ENCODE measurements at places on chromosomes 5 and 9. TPM values are rescaled to one million over a fixed set of nuclear protein-coding genes. Genes with fewer than 3 reads are reported as not detected.
A peak's percentile ranks its signal among the peaks of the same experiment; 100 is the strongest.

- H3K4me3 ChIP-seq = no peak overlapping the region
- no peaks in the 10 kb centered on the region for H3K27me3 ChIP-seq
- no peaks in the 10 kb centered on the region for H3K4me1 ChIP-seq
- no peak for DNase-seq
- no peaks in the 10 kb centered on the region for H3K36me3 ChIP-seq
These were observed 1.4 kb downstream of the PDE4D start for GRCh38 chr5:59891962-59892643.

DNA sequence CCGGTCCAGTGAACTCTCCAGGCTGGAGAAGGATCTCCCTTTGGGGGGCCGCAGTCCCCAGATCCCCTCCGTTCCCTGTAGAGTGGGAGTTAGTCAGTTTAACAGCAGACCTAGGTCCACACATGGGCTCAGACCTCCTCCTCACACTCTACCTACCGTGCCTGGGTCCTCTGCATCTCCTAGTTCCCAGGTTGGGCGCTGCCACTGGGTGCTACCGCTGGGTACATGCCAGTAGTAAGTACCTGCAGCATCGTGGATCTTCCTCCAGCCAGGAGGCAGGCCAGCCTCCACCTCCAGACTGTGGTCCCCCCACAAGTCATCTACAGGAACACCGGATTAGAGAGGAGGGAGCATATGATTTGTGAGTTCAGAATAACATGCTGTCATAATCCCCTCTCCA lies 802 bp downstream of the APBB3 start:
- peaks cover 6% of the 10 kb centered on the region for H3K36me3 ChIP-seq
- H3K27ac ChIP-seq = peak overlapping the region; percentile 92
- DNase-seq = no peak
- peak overlapping the region; percentile 62 for H3K4me3 ChIP-seq
- peaks cover 77% of the 10 kb centered on the region for H3K4me1 ChIP-seq
- H3K27me3 ChIP-seq = no peaks in the 10 kb centered on the region

Gene MELK
- 19.5 TPM for total RNA-seq

- no peaks in the 10 kb centered on the region for H3K27me3 ChIP-seq
- H3K36me3 ChIP-seq = no peaks in the 10 kb centered on the region
- H3K4me1 ChIP-seq = peaks cover 17% of the 10 kb centered on the region
- no peak overlapping the region for H3K4me3 ChIP-seq
- H3K27ac ChIP-seq = no peak overlapping the region
These were observed 101.0 kb upstream of the PIK3R1 start for GRCh38 chr5:68114378-68115040.

DNA sequence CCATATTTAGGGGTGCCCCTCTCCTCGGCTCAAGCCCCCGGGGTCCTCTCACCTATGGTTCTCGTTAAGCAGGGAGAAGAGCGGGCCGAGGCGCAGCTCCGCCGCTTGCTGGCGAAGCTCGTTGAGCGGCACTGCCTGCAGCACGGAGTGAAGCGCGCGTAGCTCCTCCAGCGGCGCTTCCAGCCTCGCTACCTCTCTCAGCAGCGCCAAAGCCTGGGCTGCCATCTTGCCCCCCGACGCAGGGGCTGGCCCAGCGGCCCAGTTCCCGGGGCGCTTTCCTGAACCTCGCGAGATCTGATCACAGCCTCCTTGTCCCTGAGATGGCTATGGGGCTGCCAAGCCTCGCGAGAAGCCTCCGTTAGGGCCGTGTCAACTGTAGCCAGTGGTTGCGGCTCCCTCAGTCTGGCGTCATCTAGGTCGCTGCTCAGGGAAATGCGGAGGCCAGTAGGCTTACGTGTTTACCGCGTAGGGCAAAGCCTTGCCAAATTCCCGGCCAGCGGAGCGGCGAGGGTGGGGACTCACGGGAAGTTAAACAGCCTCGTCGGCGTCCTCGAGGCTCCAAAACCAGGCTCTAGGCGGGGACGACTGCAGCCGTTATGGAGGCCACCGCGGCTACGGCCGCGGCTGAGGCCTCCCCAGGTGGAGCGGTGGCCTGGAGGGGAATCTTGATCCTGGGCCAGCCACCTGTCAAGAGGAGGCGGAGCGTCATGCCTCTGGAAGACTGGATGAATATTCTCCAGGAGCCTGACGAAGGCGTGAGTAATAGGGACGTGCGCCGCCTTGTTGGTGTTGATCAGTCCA lies at the start of gene PSMD5:
TSS of gene PSMD5 (minus strand) at position 238 of the 801 bp plus-strand sequence. CDS start at position 225, 13 bp downstream.
- H3K27me3 ChIP-seq = no peaks in the 10 kb centered on the region
- DNase-seq = peak; percentile 93
- H3K4me3 ChIP-seq = peak within 1 kb of the TSS; percentile 65
- peaks cover 17% of the 10 kb centered on the region for H3K4me1 ChIP-seq
- peak within 1 kb of the TSS; percentile 96 for H3K27ac ChIP-seq

- DNase-seq = no peak
- H3K27me3 ChIP-seq = no peaks in the 10 kb centered on the region
- peaks cover 9% of the 10 kb centered on the region for H3K4me1 ChIP-seq
- no peak overlapping the region for H3K27ac ChIP-seq
These were observed 72.9 kb downstream of the IQGAP2 start for GRCh38 chr5:76475936-76476335.

- H3K4me1 ChIP-seq = no peaks in the 10 kb centered on the region
- H3K27ac ChIP-seq = no peak overlapping the region
- no peaks in the 10 kb centered on the region for H3K27me3 ChIP-seq
- no peak for DNase-seq
- H3K4me3 ChIP-seq = no peak overlapping the region
- H3K36me3 ChIP-seq = peaks cover 7% of the 10 kb centered on the region
These were observed 144.7 kb upstream of the LRRTM2 start for GRCh38 chr5:139019880-139020279.

All from liver (tissue), 10 donors.